GM18507 (cell line): ENCODE measurements at places on chromosomes 1 and 21.

DNA sequence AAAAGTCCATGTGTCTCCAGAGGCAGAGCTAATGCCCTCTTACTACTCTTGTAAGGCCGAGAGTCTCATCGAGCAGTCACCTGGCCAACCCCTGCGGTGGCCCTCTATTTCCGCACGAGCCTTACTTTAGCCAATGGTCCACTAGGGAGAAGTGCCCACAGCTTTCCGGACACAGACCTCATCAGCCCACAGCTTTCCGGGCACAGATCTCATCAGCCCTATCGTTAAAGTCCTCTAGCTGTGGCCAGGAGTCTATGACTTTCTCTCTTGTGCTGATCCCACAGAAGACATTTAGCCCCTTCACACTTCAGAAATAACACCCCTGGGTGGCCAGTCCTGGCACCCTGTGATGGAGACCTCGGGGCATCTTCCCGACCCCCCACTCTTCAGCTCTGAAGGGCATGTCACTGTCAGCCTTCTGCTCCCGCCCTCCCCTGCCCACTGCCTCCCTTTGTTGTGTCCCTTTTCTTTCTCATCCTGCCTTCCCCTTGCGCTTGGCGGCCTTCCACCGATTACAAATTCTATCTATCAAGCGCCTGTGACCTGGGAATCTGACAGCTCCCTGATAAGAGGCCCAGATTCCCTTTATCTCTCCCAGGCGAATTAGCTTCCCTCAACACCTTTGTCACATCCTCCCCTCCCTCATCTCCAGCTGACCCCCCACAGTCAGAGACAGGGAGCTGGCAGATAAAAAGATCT lies 161.0 kb downstream of the PLXNA2 start:
- no peak for DNase-seq

GRCh38 chr1:116743535-116743934 lies 10.7 kb upstream of the CD2 start:
- DNase-seq = no peak

GRCh38 chr1:98389809-98390208 lies 271.7 kb upstream of the SNX7 start:
- DNase-seq = no peak

- DNase-seq = no peak
These were observed 144.5 kb downstream of the SLC45A1 start for GRCh38 chr1:8462371-8462892.

DNA sequence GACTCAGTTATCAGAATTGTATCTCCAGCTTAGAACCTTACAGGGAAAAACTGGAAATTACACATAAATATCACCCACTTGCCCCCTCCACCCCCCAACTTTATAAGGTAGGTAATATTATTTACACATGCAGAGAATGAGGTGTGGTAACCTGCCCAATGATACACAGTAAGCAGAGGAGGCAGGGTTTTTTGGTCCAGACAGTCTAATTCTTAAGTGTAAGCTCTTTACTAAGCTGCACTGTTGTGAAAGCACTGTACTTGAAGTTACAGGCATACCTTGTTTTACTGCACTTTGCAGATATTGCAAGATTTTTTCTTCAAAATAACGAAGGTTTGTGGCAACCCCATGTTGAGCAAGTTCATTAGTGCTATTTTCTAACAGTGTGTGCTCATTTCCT lies 24.8 kb upstream of the MYOCOS start:
- DNase-seq = no peak

GRCh38 chr1:90671741-90672140 lies 45.4 kb downstream of the BARHL2 start:
- no peak for DNase-seq

GRCh38 chr1:5754817-5755551 lies 237.2 kb downstream of the NPHP4 start:
- no peak for DNase-seq

DNA sequence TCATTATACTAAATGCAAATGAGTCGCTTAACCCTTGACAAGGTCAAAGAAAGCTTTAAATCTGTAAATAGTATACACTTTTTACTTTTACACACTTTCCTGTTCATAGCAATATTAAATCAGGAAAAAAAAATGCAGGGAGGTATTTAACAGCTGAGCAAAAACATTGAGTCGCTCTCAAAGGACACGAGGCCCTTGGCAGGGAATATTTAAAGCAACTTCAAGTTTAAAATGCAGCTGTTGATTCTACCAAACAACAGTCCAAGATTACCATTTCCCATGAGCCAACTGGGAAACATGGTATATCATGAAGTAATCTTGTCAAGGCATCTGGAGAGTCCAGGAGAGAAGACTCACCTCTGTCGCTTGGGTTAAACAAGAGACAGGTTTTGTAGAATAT lies 62.7 kb downstream of the CAPN2 start:
- DNase-seq = no peak

DNA sequence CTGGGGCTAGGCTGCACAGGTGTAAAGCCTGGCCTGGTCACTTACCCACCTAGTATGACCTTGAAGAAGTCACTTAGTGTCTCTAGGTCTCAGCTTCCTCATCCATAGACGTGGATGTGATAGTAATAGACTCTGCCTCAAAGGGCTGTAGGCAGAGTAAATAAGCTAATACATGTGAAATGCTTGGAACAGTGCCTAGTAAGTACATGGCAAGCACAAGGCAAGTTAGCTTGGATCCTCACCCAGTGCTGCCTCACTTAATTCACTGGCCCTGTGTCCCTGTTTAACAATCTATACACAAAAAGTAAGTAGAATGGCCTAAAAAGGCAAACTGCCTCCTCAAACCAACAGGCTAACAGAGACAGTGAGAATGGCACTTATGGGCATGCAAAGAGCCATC lies 167.8 kb downstream of the PIGK start:
- no peak for DNase-seq

GRCh38 chr1:147080006-147080661 lies 92.1 kb downstream of the PRKAB2 start:
- no peak for DNase-seq

DNA sequence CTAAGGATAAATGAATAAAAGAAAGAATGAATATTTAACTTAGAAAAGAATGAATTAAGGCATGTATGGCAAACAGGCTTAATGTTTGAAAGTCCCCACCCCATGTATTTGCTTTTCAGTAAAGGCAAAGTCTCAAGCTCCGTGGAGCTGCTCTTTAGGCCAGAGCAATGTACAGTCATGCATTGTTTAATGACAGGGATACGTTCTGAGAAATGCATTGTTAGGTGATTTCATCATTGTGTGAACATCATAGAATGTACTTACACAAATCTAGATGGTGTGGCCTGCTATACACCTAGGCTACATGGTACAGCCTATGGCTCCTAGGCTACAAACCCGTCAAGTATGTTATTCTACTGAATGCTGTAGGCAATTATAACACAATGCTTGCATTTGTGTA lies 51.6 kb upstream of the SPATA6 start:
- DNase-seq = no peak

DNA sequence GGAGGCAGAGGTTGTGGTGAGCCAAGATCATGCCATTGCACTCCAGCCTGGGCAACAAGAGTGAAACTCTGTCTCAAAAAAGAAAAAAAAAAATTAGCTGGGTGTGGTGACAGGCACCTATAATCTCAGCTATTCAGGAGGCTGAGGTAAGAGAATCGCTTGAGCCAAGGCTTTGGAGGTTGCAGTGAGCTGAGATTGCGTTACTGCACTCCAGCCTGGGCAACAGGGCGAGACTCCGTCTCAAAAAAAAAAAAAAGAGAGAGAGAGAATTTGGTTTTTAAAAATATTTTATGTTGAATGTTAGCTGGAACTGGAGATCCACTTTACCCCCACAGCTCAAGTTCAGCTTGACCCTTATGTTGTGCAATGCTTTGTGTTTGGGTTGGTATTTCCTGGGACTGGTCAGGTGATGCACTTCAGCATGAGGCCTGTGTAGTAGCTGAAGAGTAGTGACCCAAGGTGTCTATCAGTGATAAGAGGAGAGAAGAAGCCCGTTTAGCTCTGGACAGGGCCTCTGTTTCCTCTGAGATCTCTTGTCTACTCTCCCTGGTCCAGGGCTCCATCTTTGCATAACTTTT lies 36.8 kb upstream of the MACF1 start:
- no peak for DNase-seq

DNA sequence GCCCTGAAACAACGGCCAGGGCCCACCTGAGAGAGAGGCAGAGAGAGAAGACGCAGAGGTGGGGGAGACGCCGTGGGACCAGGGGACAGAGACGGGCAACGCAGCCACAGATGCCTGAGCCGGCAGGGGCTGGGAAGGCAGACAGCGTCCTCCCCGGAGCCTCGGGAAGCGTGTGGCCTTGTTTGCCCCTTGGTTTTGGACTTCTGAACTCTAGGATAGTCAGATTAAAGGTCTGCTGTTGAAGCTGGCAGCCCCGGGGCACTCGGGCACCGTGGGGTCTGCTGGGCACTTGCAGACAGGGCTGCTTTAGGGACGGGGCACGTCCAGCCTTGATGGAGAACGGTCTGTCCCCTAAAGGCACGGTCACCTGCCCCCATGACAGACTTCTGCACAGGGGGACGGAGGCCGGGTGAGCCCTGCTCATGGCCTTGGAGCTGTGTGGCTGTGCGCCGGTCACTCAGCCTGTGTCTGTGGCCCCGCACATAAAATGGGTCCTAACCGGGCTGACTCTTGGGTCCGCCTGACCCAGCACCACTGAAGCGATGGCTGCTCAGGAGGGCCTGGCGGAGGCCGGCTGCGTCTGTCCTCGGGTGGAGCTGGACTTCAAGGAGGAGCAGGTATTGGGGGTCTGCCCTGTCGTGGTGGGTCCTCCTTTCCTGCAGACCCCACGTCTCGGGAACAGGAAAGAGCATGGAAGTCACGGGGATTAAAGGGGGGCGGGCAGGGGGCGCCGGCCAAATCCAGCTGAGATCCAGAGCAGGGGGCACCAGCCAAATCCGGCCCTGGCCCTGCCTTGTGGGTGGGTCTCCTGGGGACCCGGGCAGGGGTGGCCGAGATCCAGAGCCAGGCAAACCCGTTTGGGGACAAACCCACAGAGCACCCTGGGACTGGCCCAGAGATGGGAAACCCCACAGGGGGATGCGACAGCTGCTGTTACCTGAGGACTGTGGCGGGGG lies 9.6 kb upstream of the RNF223 start:
- no peak for DNase-seq

GRCh38 chr1:23449958-23450357 lies 25.4 kb upstream of the TCEA3 start:
- no peak for DNase-seq

- no peak for DNase-seq
These were observed 52.0 kb downstream of the TAS1R2 start for GRCh38 chr1:18807334-18808063.
